Activated naive CD8-positive, alpha-beta T cell treated with anti-CD3 and anti-CD28 coated beads for 36 hours (primary cell): ENCODE measurements at places on chromosomes 4 and X. TPM values are rescaled to one million over a fixed set of nuclear protein-coding genes. Genes with fewer than 3 reads are reported as not detected.
A peak's percentile ranks its signal among the peaks of the same experiment; 100 is the strongest.

The MSMO1 gene
- 30.0 TPM for total RNA-seq

DNA sequence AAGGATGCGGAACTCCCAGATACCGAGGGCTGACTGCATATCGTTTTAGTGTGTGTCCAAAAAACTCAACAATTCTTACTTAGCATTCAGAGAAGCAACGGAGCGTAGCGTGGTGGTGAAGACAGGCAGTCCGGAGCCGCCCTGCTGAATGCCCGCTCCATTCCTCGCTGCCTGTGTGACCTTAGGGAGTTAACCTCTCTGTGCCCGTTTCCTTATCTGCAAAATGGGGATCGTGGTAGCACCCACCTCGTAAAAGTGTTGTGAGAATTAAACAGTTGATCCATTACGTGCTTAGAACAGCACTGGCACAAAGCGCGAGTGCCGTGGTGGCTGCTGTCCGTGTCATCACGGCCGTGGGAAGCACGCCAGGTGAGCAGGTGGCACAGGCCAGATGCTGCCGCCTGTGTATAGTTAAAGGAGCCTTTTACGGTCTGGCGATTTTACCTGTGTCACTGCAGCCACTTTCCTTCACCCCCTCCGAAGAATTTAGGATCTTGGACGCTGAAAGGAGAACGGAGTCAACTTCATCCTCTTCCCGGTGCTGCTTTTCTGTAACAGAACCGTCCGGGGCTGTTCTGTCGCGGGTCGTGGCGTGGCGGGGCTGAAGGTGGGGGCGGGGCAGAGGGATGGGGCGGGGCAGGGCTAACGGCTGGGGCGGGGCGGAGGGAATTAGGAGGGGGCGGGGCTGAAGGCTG lies 885 bp downstream of the CCDC110 start:
- H3K27me3 ChIP-seq, result peaks cover 31% of the 10 kb centered on the region
- H3K4me3 ChIP-seq, result peak overlapping the region; percentile 78
- peaks cover 15% of the 10 kb centered on the region for H3K4me1 ChIP-seq
- DNase-seq, result peak; percentile 22
- no peak overlapping the region for H3K27ac ChIP-seq

- no peaks in the 10 kb centered on the region for H3K4me1 ChIP-seq
- H3K36me3 ChIP-seq, result no peaks in the 10 kb centered on the region
- no peak overlapping the region for H3K4me3 ChIP-seq
- no peak overlapping the region for H3K27ac ChIP-seq
- no peaks in the 10 kb centered on the region for H3K27me3 ChIP-seq
- no peak for DNase-seq
Observed at GRCh38 chr4:149741186-149741831, 74.3 kb downstream of the IQCM start.

- H3K36me3 ChIP-seq, result peaks cover 26% of the 10 kb centered on the region
- peaks cover 15% of the 10 kb centered on the region for H3K4me1 ChIP-seq
- DNase-seq, result no peak
- H3K27ac ChIP-seq, result no peak overlapping the region
Observed at GRCh38 chr4:103050736-103051436, 25.7 kb downstream of the SLC9B2 start.

DNA sequence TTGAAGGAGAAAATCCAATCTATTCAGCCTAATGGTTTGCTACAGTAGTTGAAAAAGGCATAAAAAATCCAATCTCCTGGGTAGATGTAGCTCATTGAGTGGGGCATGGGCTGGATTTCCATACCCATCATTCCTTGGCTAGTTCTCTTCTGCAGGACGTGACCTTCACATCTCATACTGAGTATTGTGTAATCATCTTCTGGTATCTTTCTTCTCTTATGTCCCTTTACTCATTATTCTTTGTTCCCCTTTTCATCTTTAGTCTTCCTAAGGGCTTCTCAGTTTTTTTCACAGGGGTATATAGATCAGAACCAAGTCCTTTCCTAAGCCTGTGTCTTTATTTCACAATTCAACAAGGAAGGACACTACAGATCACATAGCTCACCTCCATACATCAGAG lies 727.6 kb upstream of the MAGEB2 start:
- no peaks in the 10 kb centered on the region for H3K36me3 ChIP-seq
- H3K4me1 ChIP-seq, result no peaks in the 10 kb centered on the region
- H3K27ac ChIP-seq, result no peak overlapping the region
- no peak overlapping the region for H3K4me3 ChIP-seq

GRCh38 chr4:46886711-46887110 lies 22.3 kb downstream of the COX7B2 start:
- H3K27ac ChIP-seq, result no peak overlapping the region
- H3K36me3 ChIP-seq, result no peaks in the 10 kb centered on the region
- no peak overlapping the region for H3K4me3 ChIP-seq

DNA sequence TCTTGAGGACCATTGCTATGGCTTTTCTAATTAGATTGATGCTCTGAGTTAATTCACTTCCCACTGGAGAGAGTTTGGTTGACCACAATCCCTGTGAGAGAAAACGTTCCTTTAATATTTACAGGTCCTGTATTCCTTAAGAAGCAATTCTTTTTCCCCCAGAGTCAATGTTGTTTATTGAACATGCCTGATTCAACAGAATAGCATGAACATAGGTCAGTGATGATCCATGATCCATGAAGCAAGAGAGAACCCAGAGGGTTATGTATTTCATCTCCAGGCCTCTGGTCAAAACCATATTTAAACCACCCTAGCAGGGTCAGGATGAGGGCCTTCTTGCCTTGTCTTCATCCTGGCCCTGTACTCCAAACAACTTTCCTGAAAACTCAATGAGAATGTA lies 39.4 kb upstream of the EFHC2 start:
- H3K4me3 ChIP-seq, result no peak overlapping the region
- no peaks in the 10 kb centered on the region for H3K27me3 ChIP-seq
- no peak overlapping the region for H3K27ac ChIP-seq
- DNase-seq, result no peak
- no peaks in the 10 kb centered on the region for H3K4me1 ChIP-seq

- H3K4me3 ChIP-seq, result no peak overlapping the region
- H3K27me3 ChIP-seq, result no peaks in the 10 kb centered on the region
- no peak overlapping the region for H3K27ac ChIP-seq
- no peaks in the 10 kb centered on the region for H3K4me1 ChIP-seq
- H3K36me3 ChIP-seq, result no peaks in the 10 kb centered on the region
- DNase-seq, result no peak
Observed at GRCh38 chr4:92031825-92032224, 271.9 kb upstream of the GRID2 start.

GRCh38 chr4:41410049-41410448 lies 127.9 kb upstream of the LIMCH1 start:
- H3K36me3 ChIP-seq, result no peaks in the 10 kb centered on the region
- DNase-seq, result no peak
- H3K4me1 ChIP-seq, result no peaks in the 10 kb centered on the region
- no peak overlapping the region for H3K4me3 ChIP-seq
- H3K27ac ChIP-seq, result no peak overlapping the region

The USP17L15 gene
- not detected for total RNA-seq
